Tibial nerve (tissue), 4 donors: ENCODE measurements at places on chromosomes 3 and 15.

DNA sequence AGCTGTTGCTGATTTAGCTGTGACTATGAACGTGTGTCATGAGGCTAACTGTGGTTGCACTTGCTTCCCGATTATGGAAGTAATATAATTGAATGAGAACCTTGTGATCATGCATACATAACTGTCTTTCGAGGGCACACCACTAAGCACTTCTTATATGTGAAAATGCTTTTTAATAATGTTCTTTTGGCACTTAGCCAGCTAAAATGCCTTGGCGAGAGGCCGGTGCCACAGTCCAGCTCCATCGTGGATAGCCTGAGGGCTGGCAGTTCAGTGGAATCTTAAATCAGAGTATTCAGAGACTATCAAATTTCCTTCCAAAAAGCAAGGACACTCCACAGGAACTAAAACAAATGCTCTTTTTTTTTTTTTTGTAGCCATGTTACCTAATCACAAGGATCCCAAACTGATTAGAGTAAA, 161.6 kb upstream of the FRMD4B start:
- DNase-seq: no peak

- no peak for DNase-seq
These were observed 4.6 kb downstream of the FBXL22 start for GRCh38 chr15:63601704-63602185.

DNA sequence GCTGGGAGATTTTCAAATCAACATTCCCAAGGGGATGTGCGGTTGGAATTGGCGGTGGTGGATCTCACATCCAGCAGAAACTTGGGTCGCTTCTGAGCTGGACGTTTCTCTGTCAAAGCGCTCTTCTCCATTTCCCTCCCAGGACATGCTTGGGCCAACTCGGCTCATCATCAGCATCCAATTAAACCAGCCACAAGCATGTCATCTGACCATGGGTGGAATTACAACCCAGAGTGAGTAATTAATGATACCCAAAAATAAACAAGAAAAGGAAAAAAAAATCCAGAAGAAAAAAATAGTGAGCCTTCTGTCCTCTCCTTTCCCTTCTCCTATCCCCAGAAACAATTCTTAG, 111.2 kb downstream of the XXYLT1 start:
- no peak for DNase-seq

DNA sequence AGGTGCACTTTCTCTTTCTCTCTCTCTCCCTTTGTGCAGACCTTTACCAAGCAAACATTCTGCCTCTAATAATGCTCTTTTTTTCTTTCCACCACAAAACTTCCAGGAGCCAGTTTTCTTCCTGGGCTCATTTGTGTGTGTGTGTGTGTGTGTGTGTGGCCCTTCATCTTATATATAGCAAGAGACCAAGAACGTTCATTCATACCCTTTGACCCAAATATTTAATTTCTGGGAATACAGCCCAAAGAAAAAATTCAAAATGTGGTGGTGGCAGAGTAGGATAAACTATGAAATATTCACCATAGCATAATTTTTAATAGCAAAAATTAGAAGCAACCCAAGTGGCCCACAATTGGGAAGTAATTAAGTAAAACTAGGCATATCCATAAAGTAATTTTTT, 398.9 kb downstream of the IGSF11 start:
- DNase-seq: no peak

DNA sequence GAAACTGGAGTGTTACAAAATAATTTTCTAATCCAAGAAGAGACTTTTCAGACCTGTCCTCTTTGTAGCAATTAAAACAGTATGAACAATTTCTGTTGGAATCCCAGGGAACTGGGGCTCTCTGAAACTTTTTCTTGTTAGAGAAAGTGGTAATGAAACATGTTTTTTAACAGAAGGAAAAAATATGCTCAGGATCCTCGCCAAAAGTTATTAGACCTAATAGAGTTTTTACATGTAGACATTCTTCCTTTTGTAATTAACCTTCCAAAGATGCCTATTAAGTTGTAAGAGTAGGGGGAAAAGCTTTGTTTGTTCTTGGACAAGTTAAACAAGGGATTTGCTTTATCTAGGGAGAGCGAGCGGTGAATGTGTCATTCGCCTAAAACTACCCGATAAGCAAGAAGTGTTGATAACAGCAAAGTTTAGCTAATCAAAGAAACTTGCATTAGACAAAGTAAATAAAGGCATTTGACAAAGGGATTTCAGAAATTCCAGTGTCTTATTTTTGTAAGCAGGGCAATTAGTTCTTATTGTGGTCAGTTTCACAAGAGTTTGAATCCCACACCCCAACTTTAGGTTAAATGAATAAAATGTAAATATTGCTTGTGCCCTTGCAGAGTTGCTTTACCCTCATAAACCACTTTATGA, 2.3 kb downstream of the RARB start:
- DNase-seq: no peak
